ENCODE measurements at places on chromosomes 16 and 17. TPM values are rescaled to one million over a fixed set of nuclear protein-coding genes. Genes with fewer than 3 reads are reported as not detected.

DNA sequence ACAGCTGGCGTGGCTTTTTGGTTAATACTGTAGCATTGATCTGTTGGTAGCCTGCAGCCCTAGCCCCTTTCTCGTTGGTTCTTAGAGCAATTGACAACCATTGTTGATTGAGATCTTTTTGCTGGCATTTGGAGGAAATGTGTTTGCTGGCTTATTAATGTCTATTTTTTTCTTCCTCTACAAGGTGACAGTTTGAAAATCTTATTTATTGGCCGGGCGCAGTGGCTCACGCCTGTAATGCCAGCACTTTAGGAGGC, 1.8 kb downstream of the ATXN2L start:
- DNase-seq = no peak

DNA sequence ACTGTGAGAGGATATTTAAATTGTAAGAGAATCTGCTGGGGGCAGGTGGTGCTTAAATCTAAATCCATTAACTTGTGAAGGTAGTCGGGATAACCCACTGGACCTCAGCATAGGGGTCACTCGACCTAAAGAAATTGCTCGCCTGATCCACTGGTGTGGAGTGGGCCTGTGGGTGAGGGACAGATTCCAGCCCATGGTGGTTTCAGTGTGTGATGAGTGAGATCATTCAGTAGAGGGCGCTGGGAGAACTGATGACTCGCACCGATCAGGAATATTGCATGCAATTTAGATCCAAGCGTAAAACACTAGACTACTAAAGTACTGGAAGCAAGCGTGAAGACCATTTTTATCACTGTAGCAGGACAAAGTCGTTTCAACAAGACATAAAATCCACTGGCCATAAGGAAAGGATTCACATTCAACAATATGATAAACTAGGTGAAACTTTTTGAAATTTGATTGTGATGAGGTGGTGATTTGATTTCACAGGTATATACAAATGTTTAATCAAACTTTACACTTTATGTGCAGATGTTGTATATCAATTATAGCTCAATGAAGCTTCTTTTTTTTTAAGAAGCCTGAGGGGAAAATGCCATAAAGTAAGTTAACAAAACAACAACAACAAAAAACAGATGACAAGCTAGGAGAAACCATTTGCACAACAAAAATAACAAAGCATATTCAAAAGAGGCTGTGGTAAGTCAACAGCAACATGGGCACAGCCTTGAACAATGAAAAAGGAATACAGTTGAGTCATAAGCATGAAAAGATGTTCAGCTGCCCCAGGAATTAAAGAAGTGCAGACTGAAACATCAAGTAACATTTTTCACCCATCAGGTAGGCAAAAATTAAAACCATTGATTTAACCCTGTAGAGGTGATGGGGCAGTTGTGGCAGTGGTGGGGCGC, 7.5 kb upstream of the TMEM170A start:
- no peak for DNase-seq

- DNase-seq = no peak
These were observed 45.6 kb upstream of the WSCD1 start for GRCh38 chr17:6024576-6024975.

DNA sequence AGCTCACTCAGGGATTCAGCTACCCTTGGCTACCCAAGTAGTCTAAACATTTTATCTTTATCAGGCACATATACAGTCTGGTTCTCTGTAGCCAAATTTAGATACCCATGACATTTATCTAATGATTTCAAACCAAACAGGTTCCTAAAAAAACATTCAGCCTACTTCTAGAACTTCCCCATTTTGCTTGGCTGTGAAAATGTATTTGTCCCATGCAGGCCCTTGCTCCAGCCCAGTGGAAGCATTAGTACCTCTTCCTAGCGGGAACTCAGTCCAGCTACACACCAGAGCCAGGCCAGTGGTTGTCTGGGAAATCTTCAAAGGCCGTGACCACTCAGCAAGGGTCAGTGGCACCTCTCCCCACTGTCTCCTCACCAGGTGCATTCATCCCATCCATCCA, 26.2 kb upstream of the NAGLU start:
- DNase-seq = no peak

Gene ADORA2B
- 4.6 TPM for total RNA-seq

DNA sequence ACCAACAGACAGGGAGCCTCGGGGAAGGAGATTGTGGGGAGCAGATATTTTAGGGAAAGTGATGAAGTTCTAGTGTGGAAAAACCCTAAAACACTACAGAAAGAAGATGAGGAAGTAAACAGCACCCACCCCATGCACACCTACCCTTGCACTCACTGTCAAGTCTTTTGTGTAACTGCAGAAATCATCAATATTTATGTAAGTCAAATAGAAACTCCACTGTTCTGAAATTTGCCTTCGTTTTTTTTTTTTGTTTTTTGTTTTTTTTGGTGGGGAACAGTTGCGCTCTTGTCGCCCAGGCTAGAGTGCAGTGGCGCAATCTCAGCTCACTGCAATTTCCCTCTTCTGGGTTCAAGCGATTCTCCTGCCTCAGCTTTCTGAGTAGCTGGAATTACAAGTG, 273.4 kb downstream of the CPPED1 start:
- no peak for DNase-seq

GRCh38 chr17:61458421-61459141, 6.4 kb downstream of the TBX4 start:
- DNase-seq = no peak

Gene GSG1L
- total RNA-seq = not detected

GRCh38 chr16:19696961-19697360, 21.1 kb downstream of the KNOP1 start:
- DNase-seq = no peak

GRCh38 chr17:27533874-27534815, 77.9 kb downstream of the KSR1 start:
- no peak for DNase-seq

DNA sequence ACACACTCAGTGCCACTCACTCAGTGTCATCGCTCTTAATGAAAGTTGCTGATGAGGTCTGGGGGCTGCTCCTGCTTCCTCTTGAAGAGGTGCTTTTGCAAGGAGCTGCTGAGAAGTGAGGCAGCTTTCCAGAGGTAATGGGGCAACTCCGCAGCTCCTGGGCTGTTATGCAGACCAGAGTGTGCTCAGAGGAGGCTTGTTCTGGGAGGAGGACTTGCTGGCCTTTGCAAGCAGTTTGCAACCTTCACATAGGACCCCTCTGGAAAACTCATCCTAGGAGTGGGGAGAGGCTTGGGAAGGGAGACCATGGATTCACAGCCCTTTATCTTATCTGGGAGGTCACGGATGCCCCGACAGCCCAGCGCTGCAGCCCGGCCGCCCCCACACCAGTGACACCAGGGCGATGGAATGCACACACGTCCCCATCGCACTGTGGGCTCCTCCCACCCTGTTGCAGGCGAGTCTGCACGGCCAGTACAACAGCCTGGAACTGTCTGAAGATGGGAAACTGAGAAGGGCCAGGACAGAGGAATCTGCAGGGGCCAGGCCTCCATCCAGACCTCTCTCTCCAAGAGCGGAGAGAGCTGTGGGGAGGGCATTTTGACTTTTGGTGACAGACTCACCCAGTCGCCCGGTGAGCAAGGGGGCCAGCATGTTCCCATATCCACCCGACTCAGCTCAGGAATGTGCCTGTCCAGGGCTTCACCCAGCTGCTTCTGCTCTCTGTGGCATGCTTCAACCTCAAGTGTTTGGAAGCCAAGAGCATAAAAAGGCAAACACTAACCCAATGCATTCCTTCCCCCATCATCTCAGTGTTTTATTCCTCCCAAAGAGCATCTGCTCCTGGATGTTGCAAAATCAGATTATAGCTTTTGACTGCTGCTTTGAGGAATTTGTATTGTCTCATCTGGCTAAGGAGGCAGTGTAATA, 78.6 kb upstream of the ZNF469 start:
- DNase-seq = peak; percentile 92

DNA sequence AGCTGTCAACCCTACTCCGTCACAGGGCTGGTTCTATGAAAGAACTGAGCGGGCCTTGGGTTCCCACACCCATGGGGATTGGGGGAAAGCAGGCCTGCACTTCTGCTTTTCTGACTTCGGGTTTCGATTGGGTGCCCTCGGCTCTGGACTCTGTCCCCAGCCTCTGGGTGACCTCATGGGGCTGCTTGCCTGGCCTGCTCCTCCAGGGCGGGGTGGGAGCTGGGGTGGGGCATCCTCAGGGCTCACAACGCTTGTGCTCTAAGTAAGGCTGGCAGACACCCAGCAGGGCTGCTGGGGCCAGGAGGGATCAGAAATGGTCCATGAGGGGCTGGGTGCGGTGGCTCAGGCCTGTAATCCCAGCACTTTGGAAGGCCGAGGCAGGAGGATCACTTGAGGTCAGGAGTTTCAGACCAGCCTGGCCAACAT, 19.2 kb downstream of the ARHGAP27 start:
- DNase-seq = no peak

DNA sequence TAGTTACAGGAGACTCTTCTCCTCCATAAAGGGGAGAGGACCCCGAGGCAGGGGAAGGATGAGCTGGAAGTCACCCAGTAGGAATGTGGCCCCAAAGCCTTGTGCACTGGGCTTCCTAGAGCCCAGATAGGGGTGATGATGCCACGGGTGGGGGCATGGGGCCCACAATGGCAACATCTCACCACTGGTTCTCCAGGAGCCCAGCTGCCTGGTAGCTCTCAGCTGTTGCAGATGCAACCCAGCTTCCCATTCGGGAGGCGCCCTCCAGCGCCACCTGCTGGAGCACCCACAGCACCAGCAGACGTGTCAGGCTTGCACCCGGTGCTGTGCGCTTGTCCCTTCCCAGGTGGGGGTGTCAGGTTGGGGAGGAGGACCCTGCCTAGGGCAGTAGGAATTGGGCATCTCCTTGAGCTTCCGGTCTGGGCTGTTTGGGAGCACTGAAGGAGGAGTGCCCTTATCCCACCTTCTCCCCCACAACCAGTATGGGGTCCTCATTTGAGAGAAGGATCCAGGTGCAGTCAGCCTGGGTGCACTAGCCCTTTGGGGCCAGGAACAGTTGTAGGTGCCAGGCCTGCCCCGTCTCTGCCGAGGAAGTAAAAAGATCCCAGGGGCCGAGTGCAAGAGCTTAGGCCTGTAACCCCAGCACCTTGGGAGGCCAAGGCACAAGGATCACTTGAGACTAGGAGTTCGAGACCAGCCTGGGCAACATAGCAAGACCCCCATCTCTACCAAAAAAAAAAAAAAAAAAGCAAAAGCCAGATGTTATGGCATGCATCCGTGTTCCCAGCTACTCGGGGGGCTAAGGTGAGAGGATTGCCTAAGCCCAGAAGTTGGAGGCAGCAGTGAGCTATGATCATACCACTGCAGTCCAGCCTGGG, 14.4 kb downstream of the CDIPT start:
- DNase-seq = no peak

Gene EVPL
- total RNA-seq = not detected

GRCh38 chr16:73206151-73206707, 158.3 kb upstream of the ZFHX3 start:
- DNase-seq = no peak

Gene OTOA
- not detected for total RNA-seq

Gene MYH13
- total RNA-seq = not detected

Gene MAF
- total RNA-seq = 15.8 TPM

DNA sequence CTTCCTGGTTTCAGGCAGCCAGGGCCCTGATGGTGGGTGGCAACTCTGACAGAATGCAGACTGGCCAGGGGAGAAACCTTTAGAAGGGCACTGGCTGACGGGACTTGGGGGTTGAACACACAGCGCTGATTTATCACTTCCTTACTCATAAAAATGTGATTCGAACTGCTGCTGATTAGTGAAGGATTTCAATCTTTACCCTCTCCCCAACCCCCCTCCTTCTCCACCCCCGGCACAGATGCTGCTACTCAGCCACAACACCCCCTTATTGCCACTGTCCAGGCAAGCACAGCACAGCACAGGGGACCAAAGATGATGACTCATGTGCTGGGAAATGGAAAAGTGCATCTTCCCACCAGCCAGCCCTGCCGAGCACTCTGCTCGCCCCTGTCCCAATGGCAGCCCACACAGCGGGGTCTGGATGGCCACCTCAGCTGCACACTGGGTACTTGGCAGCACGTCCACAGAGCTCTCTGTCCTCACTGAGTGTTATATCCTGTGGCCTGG, 70.1 kb downstream of the SMG6 start:
- DNase-seq = no peak

Gene DRC3
- total RNA-seq = 2.6 TPM

DNA sequence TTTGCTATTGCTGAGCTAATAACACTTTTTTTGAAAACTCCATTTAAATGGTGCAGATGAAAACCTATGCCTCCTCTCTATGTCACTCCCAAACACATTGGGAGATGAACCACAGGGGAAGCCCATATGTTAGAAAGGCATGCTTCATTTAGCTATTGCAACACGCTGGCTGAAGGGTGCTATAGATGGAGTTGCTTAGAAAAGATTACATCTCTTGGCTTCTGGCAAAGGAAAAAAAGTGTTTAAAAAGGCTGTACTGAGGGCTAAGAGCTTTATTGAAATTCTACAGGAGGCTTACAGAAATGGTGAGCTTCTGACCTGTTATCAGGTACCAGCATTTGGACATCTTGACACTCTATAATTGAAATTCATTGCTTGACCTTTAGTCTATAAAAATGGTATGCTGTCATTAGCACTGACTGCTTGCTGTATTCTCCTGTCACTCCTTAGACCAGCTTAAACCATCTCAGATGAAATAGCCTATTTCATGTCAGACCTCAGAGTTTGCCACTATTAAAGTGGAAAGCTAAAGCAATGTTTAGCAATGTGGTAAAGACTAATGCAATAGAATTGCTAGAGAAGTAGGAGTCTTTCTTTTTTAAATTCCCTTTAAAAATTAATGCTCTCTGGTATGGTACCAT, 503.9 kb downstream of the CDH11 start:
- DNase-seq = no peak

Gene KCNH4
- total RNA-seq = not detected

DNA sequence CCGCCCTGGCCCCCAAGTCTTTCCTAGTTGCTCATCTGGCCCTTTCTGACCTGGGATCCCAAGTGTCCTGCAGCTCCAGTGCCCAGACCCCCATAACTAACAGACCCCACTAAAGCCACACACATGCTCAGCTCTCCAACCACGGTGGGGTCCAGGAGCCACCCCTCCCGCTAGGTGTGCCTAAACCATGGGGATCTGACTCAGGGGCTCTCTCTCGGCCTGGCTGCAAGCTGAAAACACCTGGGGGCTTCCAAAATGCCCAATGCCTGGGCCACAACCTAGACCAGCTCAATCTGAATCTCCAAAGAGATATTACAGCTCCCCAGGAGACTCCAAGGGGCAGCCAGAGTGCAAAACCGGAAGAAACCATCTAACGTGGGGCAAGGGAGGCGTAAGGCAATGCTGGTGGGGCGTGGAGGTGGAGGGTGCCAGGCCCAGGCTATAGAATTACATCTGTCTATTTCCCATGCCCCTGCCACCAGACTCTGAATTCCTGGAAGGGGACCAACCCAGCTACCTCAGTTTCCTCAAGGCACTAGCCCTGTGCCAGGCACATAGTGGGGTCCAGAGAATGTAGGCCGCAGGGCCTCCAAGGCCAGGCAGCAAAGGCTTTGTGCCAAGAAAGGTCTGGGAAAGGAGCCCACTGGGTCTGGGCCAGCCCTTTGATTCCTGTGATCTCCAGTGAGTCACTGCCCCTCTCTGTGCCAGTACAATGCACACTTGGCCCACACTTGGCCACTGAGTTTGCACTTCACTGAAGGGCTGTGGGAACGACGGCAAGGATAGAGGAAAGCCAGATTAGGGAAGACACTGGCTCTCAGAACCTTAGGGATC, 3.3 kb downstream of the CD2BP2 start:
- DNase-seq = peak; percentile 57

All from chondrocyte (in vitro differentiated cells).